ENCODE measurements at places on chromosomes 16 and 17.

DNA sequence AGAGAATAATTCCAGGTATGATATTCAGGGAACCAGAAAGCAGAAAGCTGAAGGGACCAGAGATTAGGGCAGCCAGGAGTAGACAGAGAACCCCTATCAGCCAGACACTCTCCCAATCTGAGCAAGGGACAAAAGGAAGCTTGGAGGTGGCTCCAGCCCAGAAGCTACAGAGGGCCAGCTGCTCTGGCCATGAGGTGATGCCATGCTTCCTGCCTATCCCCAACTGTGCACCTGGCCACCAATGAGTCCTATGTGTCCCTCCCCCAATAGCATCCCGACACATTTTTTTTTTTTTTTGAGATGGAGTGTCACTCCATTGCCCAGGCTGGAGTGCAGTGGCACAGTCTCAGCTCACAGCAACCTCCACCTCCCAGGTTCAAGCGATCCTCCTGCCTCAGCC is 30.0 kb downstream of the NSMCE1 start:
- DNase-seq, result no peak

DNA sequence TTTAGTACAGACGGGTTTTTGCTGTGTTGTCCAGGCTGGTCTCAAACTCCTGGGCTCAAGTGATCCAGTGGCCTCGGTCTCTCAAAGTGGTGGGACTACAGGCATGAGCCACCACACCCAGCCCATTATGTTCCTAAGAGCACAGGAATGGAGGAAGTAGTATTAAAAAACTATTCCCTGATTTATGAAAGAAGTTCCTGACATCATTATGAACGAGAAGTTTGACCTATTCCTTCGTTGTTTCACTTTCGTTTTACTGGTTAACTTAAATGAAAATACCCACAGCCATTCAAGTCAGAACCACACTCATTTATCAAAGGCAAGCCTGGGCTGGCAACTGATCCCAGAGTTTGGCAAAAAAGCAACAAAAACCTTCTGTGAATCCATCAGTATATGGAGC is 13.5 kb upstream of the CBX4 start:
- DNase-seq, result no peak

- no peak for DNase-seq
Observed at GRCh38 chr17:74239172-74239571, 25.8 kb downstream of the TTYH2 start.

GRCh38 chr16:47581114-47581513 is 120.0 kb downstream of the PHKB start:
- no peak for DNase-seq

DNA sequence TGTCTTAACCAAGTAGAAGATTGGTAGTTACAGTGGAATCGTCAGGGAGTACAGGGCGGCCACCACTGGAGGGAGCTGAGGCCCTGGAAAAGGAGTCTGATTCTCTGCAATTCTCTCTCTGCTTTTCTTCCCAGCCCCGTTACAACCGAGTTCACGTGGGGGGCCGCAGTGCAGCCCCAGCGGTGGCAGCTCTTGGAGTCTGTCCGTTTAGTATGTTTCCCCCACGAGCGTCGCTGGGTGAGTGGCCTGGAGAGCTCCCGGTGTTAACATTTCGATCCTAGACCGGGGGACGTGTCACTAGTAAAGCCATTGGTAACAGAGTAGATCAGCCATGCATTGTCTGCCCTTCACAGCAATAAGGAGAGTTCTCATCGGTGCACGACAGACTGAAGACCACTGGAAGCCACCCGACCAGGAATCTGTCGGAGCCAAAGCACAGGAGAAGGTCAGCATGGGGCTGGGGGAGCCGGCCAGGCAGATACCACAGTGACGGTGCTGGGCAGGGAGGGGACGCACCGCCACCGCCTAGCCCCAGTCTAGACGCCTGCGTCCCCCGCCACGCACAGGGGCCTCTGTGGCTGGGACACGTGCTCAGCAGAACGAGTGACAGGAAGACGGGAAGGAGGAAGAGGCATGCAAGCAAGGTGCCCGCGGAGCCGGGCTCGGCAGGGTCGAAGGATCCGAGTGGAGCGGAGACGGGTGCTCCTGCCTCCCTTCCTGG is 15.7 kb downstream of the SLC16A3 start:
- no peak for DNase-seq

DNA sequence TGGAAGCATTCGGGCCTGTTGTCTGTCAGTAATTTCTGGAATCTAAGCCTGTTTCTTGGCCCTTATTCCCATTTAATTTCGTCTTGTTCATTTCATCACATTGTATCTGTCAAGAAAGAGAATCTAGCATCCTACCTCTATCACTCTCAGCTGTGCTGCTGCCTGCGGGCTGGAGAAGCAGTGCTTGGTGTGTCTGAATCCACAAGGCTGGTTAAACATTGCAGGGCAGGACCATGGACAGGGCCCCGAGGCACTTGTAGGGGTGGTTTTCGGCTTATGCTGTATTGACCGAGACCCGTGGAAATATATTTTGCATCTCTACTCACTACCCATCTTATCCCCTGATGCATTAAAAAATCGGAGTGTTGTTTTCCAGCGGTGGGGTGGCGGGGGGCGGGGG is 3.1 kb downstream of the RAB11FIP4 start:
- DNase-seq, result no peak

- no peak for DNase-seq
Observed at GRCh38 chr17:35104844-35105450, 14.7 kb downstream of the RAD51D start.

GRCh38 chr17:45234641-45235415 is 13.1 kb downstream of the FMNL1 start:
- DNase-seq, result no peak

- DNase-seq, result no peak
Observed at GRCh38 chr17:68228817-68229570, 18.8 kb upstream of the AMZ2 start.

DNA sequence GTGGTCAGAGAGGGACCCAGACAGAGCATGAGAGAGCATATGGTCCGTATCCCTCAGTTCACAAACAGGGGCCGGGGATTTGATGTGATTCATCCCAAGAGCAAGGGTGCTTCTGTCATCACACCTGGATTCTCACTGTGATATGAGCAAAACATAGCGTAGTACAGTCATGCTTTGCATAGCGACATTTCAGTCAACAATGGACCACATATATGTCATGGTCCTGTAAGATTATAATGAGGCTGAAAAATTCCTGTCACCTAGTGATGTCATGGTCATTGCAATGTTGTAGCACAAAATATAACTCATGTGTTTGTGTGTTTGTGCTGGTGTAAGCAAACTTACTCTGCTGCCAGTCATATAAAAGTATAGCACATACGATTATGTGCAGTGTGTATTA is 207.4 kb upstream of the CDH13 start:
- DNase-seq, result no peak

- no peak for DNase-seq
Observed at GRCh38 chr17:80389011-80389995, 25.7 kb upstream of the ENDOV start.

- DNase-seq, result no peak
Observed at GRCh38 chr16:84454611-84455010, 49.8 kb downstream of the MEAK7 start.

DNA sequence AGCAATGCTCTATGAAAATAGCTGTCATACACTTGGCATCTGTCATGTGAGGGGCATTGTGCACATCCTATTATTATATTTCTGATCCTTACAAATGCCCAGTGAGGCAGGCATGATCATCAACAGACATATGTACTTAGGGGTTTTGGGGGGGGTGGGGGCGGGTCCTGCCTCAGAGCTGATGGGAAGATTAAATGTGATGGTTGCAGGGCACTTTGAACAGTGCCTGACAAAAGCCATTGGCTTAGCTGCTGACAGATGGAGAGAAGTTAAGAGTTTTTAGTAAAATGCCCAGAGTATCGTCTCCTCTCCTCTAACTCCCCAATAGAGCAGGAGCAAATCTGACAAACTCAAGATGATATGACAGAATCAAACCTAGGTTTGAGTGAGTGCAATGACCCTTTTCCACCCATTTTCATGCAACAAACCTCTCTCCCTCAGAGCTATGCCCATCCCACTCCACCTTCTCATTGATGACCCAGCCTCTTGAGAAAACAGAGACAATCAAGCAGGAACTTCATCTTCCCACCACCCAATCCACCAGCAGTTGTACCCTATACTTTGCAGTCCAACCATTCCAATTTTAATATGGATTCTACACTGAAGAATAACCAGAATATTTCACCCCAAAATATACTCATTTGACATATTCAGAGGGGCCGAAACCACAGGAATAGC is 4.8 kb downstream of the KLHL11 start:
- no peak for DNase-seq

- DNase-seq, result no peak
Observed at GRCh38 chr16:55909876-55910275, 34.7 kb upstream of the CES5A start.

GRCh38 chr17:70110443-70110880 is 35.4 kb downstream of the KCNJ16 start:
- no peak for DNase-seq

- no peak for DNase-seq
Observed at GRCh38 chr17:49480836-49481615, 14.1 kb upstream of the NGFR start.

- DNase-seq, result no peak
Observed at GRCh38 chr16:77882358-77882757, 94.0 kb downstream of the VAT1L start.

- no peak for DNase-seq
Observed at GRCh38 chr16:70695331-70696070, 9.6 kb upstream of the MTSS2 start.

GRCh38 chr17:60659156-60659555 is 18.5 kb upstream of the BCAS3 start:
- no peak for DNase-seq

DNA sequence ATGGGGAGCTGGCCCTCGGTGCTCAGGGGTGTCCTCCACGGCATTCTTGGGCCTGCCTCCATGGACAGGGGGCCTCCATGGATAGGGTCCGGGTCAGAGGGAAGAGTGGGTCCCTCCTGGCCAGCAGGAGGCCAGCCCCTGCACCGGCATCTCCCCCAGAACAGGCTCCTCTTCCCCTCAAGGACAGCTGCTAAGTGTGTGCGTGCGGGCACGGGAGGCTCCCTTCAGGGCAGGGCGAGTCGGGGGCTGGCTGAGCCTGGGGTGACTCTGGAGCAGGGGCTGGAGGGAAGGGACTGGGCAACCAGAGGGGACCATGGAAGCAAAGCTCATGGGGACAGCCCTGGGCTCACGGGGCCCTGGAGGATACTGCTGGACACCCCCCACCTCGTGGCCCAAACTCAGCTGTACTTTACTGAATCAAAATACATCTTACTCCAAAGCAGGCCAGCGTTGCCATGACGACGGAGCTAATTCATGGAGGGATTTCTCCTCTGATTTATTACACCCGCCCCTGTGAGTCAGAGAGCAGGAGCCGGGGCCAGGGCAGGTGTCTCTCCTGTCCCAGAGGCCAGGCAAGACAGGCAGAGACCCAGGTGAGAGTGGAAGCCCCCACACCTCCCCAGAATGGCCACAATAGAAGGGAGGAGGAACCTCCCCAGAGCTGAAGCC is 2.1 kb downstream of the CASKIN1 start:
- DNase-seq, result no peak

DNA sequence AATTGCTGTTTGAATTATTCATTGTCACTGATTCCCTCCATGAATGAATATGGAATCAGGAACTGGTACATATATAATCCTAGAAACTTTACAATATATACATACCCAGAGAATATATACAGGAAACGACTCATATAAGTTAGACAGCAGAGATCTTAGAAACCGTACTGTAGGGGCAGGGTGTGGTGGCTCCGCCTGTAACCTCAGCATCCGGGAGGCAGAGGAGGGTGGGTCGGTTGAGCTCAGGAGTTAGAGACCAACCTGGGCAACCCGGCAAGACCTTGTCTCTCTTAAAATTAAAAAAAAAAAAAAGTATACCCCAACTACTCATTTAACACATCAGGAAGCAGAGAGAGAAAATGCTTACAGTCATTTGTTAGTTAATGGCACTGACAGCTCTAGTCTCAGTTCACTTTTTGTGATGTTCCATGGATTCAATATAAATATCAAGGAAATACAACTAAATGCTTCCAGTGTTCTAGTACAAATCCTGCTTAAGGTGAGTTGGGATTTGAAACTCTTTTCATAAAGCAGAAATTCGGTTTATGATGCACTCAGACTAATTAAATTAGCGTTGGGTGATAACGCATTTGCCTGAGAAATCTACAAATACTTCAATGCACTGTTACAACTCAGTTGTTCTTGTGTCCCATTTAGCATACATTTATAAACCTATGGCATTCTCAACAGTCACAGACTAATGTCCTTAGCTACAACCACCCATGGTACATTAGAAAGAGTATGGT is 5.6 kb downstream of the GLG1 start:
- peak; percentile 14 for DNase-seq

DNA sequence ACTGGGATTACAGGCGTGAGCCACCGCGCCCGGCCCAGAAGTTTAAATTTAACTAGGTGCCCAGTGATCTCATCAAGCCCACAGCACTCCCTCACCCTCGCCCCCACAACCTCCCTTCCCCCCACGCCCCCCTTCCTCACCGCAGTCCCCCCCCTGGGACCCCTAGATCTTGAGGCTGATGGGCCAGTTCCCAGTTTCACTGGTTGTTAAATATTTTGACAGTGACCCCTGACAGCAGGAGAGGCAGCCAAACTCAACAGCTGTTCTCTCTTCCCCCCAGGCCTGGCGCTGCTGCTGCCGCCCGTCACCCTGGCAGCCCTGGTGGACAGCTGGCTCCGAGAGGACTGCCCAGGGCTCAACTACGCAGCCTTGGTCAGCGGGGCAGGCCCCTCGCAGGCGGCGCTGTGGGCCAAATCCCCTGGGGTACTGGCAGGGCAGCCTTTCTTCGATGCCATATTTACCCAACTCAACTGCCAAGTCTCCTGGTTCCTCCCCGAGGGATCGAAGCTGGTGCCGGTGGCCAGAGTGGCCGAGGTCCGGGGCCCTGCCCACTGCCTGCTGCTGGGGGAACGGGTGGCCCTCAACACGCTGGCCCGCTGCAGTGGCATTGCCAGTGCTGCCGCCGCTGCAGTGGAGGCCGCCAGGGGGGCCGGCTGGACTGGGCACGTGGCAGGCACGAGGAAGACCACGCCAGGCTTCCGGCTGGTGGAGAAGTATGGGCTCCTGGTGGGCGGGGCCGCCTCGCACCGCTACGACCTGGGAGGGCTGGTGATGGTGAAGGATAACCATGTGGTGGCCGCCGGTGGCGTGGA is 15.6 kb downstream of the QPRT start:
- no peak for DNase-seq

- DNase-seq, result no peak
Observed at GRCh38 chr17:27762527-27763305, 37.6 kb downstream of the NOS2 start.

- DNase-seq, result no peak
Observed at GRCh38 chr17:7250695-7251627, 573 bp downstream of the CTDNEP1 start.

- no peak for DNase-seq
Observed at GRCh38 chr17:36661688-36662087, 60.3 kb downstream of the MRM1 start.

GRCh38 chr17:38925263-38925995 is at the start of gene LASP1NB:
Gene LASP1NB (plus strand): TSS chr17:38925614.
- peak; percentile 15 for DNase-seq

DNA sequence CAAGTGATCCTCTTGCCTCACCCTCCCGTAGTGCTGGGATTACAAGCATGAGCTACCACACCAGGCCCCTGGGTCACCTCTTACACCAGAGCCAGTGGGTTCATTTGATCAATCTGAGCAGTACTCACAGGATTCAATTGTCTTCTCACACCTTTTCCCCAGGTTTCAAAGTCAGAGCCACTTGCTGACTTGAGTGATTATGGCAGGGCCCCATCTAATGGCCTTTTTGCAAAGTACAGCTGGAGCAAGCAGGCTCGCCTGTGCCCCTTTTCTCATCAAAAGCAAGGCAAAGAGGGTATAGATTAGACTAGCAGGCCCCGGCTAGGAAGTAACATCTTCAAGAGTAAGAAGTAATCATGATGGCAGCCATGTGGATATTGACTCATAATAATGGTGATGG is 114.8 kb upstream of the NOL11 start:
- DNase-seq, result no peak

- no peak for DNase-seq
Observed at GRCh38 chr17:17325228-17325627, 22.1 kb downstream of the NT5M start.

Data from stimulated activated CD4-positive, alpha-beta T cell treated with anti-CD3 and anti-CD28 coated beads, Interleukin-15, amount 100 ng/mL, for 1 hour (primary cell).